ENCODE measurements at places on chromosomes 16 and 17.

GRCh38 chr17:39134878-39135277, 16.6 kb downstream of the PLXDC1 start:
- DNase-seq: no peak

GRCh38 chr17:40538019-40538935, 27.0 kb downstream of the CCR7 start:
- DNase-seq: no peak

DNA sequence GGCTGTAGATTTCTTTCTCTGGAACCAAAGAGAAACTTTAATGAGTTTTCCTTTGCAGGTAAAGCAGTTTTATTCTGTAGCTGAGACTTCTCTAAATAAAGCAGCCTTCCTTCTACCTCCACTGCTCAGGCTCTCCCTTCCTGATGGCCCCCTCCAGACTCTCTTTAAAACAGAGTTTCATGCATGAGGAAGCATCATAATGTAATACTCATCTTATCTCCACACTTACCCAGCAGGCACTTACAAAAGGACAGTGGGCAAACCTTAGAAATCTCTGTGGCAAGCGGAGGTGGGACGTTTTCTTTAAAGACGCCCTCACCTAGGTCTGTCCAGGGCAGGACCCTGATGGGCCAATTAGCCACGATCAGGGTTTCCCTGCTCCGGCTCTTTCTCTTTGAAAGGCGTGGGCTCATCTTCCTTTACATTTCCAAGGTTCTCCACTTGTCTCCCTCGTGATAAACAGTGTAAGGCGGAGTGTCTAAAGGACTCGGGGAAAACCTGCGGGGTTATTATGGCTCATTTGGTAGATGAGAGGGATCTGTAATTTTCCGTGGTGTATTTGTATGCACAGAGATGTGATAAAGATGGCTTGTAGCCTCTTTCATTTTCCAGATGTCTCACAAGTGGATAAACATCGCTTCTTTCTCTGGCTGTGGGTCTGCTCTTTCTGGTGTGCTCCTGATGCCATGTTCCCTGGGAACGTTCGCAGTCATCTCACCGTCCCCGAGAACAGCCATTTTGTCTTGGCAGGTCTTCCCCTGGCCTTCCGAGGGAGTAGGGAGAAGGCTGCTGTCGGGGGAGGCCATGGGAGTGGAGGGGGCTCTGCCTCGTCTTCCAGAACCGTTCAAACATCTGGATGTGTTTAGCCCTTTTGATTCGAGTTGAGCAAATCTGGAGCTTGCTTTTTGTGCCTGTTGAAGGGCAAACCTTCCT, 239.0 kb downstream of the CCDC182 start:
- no peak for DNase-seq

GRCh38 chr17:79989106-79989835, 46.4 kb downstream of the TBC1D16 start:
- DNase-seq: no peak

DNA sequence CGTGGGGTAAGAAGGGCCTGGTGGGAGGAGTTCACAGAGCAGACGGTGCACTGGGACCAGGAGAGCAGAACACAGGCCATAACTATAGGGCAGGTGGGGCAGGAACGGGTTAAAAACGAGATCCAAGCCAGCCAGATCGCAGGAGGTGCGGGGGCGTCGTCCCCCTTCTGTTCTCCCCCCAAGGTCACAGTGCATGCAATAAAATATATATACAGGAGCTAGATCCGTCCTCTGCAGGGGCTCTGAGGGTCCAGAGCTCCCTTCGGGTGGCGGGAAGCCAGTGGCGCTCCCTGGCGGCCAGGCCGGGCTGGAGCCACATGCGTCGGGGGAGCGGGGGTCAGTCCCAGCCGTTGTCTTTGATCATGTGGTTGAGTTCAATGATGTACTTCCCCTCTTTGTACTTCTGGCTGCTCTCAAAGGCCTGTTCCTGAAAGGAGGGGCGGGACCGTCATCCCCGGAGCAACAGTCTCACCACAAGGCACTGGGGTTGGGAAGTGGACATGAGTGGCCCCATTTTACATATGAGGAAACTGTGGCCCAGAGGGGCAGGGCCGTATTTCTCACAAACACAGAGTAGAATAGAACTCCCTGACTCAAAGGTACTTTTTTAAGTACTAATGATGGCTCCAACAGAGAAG, 768 bp upstream of the TBX6 start:
- no peak for DNase-seq

Data from activated naive CD4-positive, alpha-beta T cell (primary cell).